ENCODE measurements at places on chromosomes 1 and 21.
A peak's percentile ranks its signal among the peaks of the same experiment; 100 is the strongest.

- no peak for DNase-seq
Observed at GRCh38 chr1:163094589-163094988, 25.4 kb downstream of the RGS4 start.

GRCh38 chr21:29323189-29323588 is 24.5 kb downstream of the BACH1 start:
- no peak for DNase-seq

GRCh38 chr1:61135291-61135690 is 52.9 kb downstream of the NFIA start:
- no peak for DNase-seq

GRCh38 chr1:224922404-224923164 is 6.9 kb upstream of the DNAH14 start:
- peak; percentile 14 for DNase-seq

DNA sequence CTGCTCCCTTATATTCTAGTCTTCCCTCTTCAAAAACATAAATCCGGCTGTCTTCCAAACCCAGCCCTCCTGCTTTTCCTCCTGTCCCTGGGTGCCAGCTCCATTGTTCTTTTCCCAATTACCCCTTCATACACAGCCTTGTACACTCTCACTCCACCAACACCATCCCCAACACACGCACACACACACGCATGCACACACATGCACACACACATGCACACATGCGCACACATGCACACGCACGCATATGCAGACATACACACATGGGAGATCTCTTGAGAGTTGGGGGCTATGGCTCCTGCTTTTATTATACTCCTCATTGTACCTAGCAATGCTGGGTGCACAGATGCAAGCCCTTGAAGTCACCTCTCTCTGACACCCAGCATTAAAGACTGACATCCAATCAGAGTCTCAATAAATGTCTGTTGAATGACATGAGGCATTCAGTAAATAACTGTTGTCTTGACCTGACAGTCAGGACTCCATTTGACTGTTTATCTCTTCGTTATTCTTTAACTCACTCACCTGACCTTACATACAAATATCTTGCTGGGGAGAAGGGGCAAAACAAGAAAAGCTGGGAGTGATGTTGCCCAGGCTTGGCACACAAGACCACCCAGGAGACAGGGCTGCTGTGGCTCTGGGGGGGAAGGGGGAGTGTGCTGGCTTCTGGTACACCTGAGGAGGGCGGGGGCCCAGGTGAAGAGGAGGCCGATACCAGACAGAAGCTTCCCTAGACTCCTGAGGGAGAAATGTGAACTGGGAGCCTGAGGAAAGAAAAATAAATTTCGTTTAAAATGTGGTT is 16.0 kb downstream of the ABCA4 start:
- no peak for DNase-seq

DNA sequence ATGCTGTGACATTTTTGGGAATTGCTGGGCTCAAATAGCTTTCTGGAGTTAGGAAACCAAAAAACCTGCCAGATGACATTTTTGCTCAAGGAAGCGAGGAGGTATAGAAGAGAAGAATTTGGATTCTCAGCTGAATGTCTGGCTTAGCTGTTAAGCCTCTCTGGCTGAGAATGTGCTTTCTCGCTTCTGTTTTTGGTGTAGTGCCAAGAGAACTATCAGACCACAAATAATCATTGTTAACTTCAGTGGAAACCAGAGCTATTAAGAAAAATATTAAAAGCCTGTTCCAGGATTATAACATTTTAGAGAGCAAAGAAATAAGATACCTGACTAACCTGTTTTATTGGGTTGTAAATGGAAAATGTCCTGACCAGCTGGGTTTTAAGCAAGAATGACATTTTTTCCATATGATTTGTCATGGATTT is 39.5 kb upstream of the DIPK1A start:
- no peak for DNase-seq

DNA sequence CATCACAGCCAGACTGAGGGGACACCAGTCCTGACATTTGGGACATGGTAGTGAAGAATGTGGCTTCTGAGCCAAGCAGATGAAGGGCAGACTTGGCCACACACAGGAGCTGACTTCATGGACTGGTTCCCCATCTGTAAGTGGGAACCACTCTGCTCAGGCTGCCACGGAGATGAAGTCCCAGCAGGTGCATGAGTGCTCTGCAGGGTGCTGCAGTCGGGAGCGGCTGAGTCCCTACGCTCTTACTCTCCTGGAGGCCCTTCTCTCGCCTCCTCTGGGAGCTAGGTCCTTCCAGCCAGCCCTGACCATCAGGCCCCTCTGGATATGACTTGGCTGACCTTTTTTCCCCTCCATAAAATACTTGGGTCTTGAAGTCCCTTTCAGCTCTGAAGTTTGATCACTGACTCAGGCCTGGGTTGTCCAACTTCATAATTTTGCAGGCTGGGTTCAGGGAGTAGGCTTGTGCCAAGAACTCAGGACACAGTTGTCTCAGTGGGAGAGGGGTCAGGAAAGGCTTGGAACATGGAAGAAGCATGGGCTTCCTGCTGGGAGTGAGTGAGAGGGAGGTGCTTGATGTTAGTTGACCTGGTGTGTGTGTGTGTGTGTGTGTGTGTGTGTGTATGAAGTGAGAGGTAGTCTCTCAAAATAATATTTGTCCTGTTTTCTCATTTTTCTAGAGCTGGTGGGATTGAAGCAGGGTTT is 21.0 kb upstream of the EPS8L3 start:
- DNase-seq, result no peak

GRCh38 chr1:165389609-165390008 is 33.1 kb upstream of the LMX1A start:
- no peak for DNase-seq

GRCh38 chr1:27862671-27863537 is 9.4 kb upstream of the THEMIS2 start:
- DNase-seq, result no peak

DNA sequence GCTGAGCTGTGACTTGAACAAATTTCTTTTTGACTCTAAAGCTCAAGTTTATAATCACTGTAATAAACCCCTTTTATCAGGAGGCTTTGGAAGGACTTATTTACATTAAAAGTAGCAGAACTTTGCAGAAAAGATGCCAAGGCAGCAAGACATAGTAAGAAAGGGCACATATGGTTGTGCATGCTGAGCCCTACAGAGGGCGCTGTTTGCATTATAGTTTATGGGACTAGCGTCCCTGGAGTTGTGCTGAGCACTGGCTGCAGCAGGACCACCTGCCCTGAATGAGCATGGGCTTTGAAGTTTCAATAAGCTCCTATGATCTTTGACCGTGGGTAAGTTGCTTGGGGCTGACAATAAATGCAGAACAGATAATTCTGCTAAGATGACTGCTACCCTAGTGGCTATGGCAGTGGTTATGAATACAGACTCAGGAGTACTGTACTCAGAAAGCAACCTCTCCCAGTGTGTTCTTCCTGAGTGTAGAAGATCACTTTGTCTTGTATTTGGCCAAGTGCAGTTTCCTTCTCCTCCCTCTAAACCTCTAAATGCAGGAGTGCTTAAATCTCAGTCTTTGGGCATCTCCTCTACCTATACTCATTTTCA is 45.4 kb upstream of the USP1 start:
- peak; percentile 37 for DNase-seq

DNA sequence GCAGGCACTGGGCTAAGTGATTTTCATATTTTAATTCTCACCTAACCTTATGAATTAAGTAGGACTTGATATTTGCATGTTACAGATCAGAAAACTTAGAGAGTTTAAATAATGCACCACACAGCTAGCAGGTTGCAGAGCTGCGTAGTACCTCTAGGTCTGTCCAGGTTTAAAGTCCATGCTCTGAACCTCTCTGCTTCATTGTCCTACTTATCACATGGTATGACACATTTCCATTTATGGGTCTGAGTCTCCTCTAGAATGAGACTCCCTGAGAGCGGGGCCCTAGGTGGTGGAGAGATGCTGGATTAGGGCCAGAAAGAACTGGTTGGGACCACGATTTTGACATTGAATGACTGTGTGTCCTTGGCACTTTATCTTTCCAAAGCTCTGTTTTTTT is 102.5 kb upstream of the USP24 start:
- no peak for DNase-seq

DNA sequence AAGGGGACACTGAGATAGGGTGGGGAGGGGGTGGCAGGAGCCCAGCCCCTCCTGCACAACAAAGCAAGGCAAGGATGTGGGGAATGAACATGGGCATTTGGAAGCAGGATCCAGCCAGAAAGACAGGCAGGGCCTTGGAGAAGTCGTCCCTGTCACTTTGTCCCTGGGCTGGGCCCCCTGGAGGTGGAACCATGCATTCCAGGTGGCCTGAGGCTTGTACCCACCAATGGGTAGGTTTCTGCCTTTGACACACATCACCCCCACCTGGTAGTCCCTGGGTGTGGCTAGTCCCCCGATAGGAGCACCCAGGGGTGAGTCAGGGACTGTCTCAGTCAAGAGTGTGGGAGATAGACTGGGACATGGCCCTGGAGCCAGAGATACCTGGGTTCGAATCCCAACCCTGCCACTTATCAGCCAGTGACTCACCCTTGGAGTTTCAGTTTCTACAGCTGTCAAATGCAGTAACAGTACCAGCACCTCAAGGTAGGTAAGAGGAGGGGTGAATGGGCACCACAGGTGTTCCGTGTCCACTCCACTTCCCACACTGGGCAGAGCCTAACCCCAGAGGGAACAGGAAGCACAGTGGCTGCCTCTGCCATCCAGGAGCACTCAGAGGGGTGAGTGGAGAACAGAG is 10.0 kb downstream of the PLA2G2D start:
- no peak for DNase-seq

DNA sequence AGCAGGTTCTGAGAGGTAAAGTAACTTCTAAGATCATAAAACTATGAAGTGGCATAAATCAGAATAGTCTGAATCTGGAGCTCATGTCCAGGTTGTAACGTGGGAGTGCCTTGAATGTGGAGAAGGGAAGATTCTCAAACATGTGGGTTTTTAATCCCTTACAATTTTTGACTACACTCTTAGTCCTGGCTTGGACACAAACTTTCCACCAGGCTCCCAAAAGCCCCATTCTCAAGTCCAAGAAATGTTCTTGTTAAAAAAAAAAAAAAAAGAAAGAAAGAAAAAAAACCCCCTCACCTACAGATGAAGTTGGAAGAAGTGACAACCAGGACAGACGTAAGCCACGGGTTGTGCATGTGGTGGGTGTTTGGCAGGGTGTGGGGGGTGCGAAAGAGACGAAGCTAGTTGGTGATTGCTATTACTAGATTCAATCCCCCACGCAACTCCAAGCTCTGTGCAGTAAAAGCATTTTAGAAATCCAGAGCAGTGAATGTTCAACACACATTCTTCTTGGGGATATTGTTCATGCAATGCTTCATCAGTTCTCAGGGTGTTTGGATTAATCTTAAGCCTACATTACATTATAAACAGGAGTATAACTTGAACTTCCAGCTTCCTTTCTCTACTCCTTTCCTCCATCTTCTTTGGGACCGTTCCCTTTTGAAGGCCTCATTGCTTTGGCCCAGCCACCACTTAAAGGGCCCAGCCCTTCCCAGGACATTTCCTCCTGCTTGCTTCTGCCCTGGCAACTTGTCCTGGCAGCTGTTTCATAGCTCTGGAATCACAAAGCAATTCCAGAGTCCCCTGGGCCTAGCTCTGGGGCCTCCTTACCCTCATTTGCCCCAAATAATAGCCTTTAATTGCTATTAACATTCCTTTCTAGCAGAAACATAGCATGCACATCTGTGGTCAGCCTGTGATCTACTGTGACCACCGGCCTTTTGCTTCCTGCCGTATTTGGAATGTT is 41.8 kb downstream of the PHC2 start:
- no peak for DNase-seq

GRCh38 chr1:182368358-182368757 is 23.2 kb downstream of the GLUL start:
- no peak for DNase-seq

DNA sequence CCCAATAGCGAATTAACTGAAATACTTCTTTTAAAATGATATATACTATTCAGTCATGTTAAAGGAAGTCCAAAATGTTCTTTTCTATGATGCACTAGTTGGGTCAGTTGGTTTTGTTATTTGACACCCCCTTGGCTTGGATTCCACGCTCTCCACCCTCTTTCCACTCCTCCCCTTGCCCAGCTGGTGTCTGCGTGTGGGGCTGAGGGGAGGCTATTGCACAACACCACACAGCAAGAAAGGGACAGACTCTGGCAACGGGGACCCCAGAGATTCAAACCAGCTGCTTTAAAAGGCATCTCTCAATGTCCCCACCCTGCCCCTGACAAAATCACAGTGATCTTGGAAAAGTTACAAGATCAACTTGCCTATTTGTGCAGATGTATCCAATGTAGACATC is 394.3 kb downstream of the TGFB2 start:
- DNase-seq, result no peak

GRCh38 chr1:30410153-30410851 is 313.1 kb downstream of the MATN1 start:
- DNase-seq, result no peak

- no peak for DNase-seq
Observed at GRCh38 chr1:28860332-28861073, 48.5 kb downstream of the OPRD1 start.

DNA sequence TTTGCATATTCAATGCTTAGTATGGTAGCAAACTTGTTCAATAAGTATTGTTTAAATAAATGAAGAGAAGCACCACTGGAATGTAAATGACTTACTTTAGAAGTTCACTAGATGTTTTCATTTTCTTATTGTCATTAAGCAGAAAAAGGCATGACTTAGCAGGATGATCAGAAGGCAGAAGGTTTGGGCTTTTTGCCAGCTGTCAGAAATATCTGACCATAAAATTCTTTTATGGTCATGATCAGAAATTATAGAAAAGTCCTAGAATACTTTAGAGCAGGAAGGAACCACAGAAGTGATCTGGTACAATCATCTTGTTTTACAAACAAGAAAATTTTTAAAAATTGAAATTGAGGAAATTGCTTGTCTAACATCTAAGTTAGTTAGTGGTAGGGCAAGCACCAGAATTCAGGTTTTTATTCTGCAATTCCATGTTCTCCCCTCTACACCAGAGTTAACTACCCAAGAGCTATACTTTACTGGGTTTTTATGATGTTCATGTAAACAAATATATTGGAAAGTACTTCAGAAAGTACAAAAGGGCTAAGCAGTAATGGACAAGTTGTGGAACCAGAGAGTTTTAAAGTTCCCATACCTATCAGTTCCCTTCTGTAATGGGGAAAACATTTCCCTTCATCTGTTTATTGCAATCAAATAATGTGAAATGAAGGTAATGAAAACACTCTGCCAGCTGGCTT is 10.1 kb downstream of the FMO5 start:
- DNase-seq, result no peak

- no peak for DNase-seq
Observed at GRCh38 chr1:30895944-30896660, 12.5 kb downstream of the SDC3 start.

- no peak for DNase-seq
Observed at GRCh38 chr1:109802901-109803561, 39.3 kb upstream of the EPS8L3 start.

GRCh38 chr1:67659229-67659628 is 25.8 kb upstream of the GADD45A start:
- DNase-seq, result no peak

DNA sequence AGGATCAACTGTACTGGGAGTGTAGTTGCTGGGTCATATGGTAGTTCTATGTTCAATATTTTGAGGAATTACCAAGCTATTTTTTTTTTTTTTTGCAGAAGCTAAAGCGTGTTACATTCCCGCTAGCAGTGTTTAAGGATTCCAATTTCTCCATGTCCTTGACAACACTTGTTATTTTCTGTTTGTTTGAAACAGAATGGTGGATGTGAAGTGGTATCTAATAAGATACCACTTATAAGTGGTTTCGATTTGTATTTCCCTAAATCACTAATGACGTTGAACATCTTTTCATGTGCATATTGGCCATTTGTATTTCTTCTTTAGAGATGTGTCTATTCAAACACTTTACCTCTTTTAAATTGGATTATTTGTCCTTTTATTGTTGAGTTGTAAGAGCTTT is 112.2 kb downstream of the DISP1 start:
- DNase-seq, result no peak

Data from DND-41 (cell line).